NCI-H2081 treated with DMSO at 0.1 percent for 48 hours (cell line): ENCODE measurements at places on chromosomes 2 and 18.

- DNase-seq, result no peak
Measured at GRCh38 chr2:144836635-144837350, 316.9 kb upstream of the ZEB2 start.

GRCh38 chr2:241571821-241572620 lies 13.5 kb downstream of the BOK start:
- DNase-seq, result no peak

GRCh38 chr2:156037482-156037881 lies 295.0 kb downstream of the NR4A2 start:
- DNase-seq, result no peak

GRCh38 chr2:118325321-118325955 lies 237.2 kb downstream of the INSIG2 start:
- no peak for DNase-seq

DNA sequence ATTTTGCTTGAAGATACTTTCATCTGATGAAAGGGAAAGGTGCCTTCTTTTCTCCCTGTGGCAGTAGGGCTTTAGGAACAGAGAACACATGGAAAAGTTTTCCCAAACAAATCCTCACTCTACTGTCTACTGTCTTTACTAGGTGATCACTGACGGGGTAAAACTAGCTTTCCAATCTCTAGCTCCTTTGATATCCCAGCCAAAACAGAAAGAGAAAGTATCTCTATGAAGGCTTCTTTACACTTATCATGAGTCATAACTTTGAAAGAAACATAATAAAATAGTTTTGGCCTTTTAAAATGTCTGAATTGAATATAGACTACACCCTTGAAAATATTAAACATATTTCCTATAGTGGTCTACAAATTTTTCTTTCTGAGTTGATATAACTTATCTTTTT lies 214.5 kb downstream of the DSEL start:
- no peak for DNase-seq

- no peak for DNase-seq
Measured at GRCh38 chr2:232741294-232741693, 35.1 kb downstream of the KCNJ13 start.

- no peak for DNase-seq
Measured at GRCh38 chr2:217971166-217971565, 31.6 kb downstream of the TNS1 start.

GRCh38 chr2:68811364-68811763 lies 59.8 kb downstream of the BMP10 start:
- no peak for DNase-seq

DNA sequence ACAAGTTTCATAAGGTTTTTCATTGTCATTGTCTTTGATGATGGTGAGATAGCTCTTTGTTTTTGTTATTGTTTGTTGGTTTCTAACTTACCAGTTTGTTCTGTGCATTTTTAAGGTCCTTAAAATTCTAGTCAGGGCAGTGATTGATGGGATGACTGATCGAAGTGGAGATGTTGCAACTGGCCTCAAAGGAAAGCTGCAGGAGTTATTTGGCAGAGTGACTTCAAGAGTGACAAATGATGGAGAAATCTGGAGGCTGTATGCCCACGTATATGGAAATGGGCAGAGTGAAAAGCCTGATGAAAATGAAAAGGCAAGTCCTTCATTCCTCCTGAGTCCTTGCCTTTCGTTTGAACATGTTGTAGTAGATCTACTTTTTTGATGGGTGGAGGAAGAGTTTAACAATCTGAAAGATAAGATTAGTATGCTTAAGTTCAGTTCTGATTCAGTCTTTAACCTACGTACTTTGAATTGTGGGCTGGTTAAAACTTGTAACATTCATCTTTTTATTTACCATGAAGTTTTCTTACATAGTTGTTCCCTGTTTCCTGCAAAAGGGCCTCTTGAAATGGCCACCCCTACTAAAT lies 135.8 kb upstream of the LTBP1 start:
- no peak for DNase-seq

DNA sequence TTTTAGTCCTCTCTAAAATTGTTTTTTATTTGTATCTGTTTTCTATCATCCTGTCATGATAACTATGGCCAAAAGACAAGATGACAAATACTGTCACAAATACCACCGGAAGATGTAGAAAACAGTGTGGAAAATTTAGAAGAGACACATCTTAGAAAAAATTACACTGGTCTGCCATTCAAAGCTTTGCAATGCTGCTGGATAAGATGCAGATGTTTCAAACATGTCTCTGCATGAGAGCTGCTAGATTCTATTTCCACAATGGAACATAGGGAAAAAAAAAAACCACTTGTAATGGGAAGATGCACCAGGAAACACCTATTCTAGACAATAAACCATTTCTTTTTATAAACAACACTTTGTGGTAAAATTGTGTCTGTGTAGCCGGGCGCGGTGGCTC lies 5.8 kb upstream of the TAF1B start:
- no peak for DNase-seq

GRCh38 chr2:120858361-120859106 lies 122.9 kb downstream of the GLI2 start:
- DNase-seq, result no peak

DNA sequence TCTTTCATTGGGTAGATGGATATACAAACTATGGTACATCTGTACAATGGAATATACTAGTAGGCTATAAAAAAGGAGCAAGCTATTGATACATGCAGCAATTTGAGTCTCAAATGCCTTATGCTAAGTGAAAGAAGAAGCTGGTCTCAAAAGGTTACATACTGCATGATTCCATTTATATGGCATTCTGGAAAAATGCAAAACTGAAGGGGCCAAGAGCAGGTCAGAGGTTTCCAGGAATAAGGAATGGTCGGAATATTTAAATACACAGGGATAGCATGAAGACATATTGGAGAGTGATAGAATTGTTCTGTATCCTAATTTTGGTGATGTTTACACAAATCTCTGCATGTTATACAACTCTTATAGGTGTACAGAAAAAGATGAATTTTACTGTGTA lies 85.8 kb downstream of the BABAM2 start:
- DNase-seq, result no peak

- no peak for DNase-seq
Measured at GRCh38 chr2:95024371-95024770, 1.1 kb upstream of the MAL start.

- DNase-seq, result no peak
Measured at GRCh38 chr2:165911231-165911630, 42.3 kb downstream of the TTC21B start.

- no peak for DNase-seq
Measured at GRCh38 chr2:15811367-15811766, 129.0 kb upstream of the MYCN start.
